Lower leg skin (tissue), 4 donors: ENCODE measurements at places on chromosomes 16 and 17. TPM values are rescaled to one million over a fixed set of nuclear protein-coding genes. Genes with fewer than 3 reads are reported as not detected.

- DNase-seq, result no peak
Measured at GRCh38 chr17:75571197-75571884, 16.3 kb upstream of the MYO15B start.

DNA sequence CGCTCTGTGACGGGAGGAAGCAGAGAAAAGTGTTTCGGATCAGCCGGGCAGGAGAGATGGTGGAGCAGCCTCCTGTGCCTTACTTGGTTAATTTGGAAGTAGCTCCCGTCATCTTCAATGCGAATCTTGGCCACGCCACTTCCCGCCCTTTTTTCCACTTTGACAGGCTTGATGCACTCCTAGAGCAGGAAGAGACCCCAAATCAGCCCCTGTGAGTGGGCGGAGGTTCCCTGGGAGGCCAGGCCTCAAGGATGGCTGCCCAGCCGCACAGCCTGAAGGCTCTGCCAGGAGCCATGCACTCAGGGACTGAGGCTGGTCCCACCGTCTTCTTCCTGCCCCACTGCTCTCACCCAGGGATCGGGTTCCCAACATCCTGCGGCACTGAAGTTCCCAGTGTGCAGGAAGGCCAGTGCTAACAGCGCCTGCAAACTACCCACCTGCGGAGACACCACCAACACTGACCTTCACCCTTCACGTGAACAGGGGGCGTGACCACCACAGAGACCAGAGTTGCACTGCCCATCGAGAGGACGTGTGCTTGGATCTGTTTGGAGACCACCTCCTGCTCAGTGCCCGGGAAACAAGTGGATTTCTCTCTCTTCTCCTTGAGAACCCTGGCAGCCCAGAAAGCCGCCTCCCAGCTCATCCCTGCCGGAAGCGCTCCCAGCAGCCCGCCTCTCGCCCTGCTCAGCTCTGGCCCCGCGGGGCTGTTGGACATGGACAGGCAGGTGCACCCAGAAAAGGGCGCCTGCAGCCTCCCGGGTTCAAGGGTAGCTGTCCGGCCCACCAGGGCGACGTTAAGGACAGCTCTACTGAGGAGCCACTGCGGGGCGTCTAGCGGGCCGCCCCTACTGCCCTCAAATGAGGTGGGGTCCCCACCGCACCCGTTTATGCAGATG lies 988 bp downstream of the CIAO3 start:
- DNase-seq, result no peak

KRTAP4-6 gene
- total RNA-seq, result not detected

ACADVL gene
- total RNA-seq, result 1,179 TPM
